Neuronal stem cell (in vitro differentiated cells): ENCODE measurements at places on chromosomes 12 and 14.
A peak's percentile ranks its signal among the peaks of the same experiment; 100 is the strongest.

DNA sequence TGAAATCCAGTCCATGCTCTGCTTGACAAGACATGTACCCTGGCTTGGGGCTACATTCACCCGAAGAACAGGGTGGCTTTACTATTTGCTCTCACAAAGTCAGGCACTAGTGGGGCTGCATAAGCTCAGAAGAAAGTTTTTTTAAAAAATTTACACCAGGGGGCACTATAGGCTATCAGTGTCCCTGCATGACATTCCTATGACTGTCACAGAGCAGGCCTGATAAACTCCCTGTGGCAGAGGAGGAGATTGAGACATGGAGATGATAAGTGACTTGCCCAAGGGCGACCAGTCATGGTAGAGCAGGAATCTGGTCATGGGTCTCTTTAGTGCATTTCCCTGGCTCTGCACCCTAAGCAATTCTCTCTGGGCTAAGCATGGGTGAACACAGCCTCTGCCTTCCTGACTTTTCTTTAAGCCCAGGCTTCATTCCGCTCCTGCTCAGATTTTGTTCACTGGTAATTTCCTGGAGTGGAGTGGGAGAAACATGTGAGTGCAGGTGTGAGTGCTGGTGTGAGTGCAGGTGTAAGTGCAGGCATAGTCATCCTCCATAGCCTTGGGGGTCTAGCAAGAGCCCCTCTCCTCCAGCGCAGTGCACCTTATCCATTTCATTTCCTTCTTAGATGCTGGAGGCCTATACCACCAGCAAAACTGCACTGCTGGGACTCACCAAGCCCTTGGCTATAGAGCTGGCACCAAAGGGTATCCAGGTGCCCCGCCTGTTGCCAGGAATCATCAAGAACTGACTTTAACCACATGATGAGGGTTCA is 91.6 kb downstream of the DHRS2 start:
- DNase-seq = no peak

GRCh38 chr12:30985814-30986452 is 59.4 kb downstream of the TSPAN11 start:
- peak; percentile 38 for DNase-seq

GRCh38 chr12:26196421-26196716 is 996 bp downstream of the SSPN start:
- DNase-seq = no peak

DNA sequence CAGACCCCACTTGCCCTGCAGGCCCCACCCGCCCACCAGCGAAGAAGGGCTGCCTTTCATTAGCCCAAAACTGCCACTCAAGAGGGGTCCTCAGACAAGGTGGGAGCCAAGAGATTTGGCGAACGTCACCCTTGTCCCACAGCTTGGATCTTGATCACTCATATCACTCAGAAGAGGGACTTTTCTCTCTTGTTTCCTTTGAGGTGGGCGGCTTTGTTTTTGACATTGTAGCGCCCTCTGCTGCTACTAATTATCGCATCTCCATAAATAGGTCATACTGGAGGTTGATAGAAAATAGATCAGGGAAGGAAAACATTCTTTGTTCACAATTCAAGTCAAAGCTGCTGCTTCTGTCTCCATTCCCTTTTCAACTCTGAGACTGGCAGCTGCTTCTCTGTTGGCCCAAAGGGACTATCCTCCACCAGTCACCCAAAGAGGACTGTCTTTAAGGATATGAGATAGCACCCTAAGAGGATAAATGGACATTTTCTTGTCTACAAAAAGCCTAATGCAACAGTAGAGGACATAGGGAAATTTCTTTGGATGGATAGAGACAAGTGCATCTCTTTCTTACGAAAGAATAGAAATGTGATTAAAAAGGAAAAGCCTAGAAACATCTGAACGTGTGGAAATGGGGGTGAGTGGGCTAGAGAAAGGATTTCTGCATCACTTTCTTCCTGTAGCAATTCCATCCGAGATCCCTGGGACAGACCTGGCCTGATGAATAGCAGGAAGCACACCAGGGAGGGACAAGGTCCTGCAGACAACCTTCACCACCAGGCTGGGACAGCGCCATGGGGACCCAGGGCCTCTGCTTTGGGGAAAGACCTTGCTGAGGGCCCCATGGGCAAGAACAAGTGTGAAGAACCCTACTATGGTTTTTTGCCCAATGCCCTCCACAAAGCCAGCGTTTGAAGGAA is 115.8 kb downstream of the DAD1 start:
- DNase-seq = peak; percentile 30

DNA sequence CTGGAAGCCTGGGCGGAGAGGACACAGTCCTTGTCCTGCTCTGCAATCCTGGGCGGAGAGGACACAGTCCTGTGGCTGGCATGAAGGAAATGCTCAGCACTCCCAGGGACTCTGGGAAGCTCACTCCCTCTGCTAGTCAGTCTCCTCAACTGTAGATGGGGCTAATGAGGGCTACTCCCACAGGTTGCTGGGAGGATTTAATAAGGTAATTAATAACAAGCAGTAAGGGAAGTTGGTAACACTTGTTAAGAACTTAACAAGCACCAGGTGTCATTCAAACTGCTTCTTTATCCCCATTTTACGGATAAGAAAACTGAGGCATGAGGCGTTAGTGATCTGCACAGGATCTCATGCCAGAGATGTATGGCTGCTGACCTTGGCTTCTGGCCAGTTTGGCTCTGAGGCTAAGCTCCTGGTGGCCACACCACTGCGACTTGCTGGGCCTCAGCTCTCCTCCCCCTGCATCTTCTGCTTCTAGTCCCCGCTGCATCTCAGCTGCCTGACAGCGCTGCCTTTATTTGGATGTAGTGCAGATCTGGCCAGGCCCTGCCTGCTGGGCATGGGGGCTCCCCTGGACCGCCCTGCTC is 54.1 kb upstream of the BEGAIN start:
- no peak for DNase-seq

DNA sequence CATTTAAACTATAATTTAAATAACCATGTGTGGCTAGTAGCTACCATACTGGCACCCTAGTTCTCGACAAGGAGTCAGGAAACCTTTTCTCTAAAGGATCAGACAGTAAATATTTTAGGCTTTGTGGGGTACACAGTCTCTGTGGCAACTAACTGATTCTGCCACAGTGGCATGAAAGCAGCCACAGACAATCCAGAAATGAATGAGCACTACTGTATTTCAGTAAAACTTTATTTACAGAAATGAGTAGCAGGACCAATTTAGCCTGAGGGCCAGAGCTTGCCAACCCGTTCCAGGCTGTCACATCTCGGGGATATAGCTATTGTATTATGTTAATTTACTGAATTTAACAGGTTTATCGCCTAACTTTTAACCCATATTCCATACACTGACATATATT is 278.7 kb downstream of the ITPR2 start:
- DNase-seq = no peak

DNA sequence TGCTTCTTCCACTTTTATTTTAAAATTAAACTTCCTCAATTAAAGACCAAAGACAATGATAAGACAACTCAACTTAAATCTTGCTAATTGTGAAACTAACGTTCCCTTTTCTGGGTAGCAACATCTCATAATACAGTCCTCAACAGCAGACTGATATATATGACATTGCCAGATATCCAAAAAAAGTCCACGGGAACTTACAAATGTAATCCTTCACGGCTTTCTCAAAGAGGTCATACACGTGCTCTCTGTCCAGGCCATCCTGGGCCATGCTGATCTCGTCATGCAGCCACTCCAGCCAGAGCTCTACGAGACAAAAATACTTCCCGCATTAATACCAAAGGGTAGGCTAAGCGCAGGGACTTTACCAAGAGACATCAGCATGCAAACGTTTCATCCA is 13.3 kb downstream of the SART3 start:
- DNase-seq = no peak

DNA sequence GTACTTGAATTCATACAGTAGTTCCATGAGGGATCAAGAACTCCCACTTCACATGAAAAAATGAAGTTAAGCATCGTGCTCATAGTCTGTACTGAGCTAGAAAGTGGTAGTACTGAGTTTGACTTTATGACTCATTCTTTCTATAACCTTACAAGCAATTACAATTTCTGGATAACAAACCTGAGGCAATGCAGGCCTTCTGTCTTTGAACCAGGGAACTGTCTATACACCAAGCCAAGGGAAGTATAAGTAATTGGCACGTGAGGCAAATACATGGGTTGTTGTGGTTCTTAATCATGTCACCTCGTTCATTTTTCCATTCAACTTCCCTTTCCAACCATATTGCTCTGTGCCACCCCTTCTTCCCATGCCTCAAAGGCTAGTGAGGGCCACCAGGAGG is 16.8 kb downstream of the GNS start:
- no peak for DNase-seq

DNA sequence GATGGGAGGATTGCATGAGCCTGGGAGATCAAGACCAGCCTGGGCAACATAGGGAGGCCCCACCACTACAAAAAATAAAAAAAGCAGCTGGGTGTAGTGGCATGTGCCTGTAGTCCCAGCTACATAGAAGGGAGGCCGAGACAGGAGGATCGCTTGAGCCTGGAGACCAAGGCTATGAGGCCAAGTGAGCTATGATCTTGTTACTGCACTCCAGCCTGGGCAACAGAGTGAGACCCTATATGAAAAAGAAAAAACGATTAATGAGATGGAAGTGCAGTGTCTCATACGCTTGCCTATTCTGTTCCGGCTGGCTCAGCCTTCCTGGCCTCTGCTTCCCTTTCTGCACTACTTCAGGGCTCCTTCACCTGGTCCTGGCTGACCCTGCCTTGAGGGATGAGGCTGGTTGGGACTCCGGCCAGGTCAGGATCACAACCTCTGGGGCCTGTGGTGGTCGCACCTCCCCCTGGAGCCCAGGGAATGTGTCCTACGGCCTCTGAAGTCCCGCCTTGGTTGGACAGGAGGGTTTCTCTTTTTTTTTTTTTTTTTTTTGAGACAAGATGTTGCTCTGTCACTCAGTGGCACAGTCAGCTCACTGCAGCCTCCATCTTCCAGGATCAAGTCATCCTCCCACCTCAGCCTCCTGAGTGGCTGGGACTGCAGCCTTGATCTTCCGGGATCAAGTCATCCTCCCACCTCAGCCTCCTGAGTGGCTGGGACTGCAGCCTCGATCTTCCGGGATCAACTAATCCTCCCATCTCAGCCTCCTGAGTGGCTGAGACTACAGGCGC is 10.7 kb downstream of the TEDC1 start:
- no peak for DNase-seq

- peak; percentile 71 for DNase-seq
Measured at GRCh38 chr12:575948-576614, 87.2 kb downstream of the NINJ2 start.

GRCh38 chr12:113155646-113156045 is 6.1 kb downstream of the CFAP73 start:
- DNase-seq = no peak

GRCh38 chr12:75996861-75997447 is 34.6 kb downstream of the PHLDA1 start:
- no peak for DNase-seq

- no peak for DNase-seq
Measured at GRCh38 chr12:28883406-28883997, 265.6 kb upstream of the FAR2 start.

GRCh38 chr12:24138041-24138440 is 188.6 kb upstream of the SOX5 start:
- no peak for DNase-seq

DNA sequence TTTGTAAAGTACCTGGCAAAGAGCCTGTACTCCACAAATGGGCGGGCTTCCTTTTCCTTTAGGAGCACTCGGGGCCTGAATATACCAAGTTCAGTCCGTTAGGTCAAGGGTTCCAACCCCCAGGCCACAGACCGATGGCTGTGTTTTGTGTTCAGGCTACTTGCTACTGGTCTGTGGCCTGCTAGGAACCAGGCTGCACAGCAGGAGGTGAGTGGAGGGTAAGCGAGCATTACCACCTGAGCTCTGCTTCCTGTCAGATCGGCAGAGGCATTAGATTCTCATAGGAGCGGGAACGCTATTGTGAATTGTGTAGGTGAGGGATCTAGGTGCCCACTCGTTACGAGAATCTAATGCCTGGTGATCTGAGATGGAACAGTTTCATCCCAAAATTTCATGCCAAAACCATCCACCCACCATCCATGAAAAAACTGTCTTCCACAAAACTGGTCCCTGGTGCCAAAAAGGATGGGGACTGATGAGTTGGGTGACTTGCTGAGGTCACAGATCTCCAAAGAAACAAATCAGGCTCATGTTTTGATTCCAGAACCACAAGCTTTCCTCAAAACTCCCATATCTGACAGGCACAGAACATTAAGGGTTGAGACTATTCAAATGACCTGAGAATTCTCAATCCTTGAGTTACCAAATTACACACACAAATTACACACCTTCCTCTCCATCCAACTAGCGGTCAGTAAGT is 4.2 kb downstream of the CSRP2 start:
- no peak for DNase-seq

- DNase-seq = no peak
Measured at GRCh38 chr12:54356951-54357356, 7.3 kb downstream of the GPR84 start.

DNA sequence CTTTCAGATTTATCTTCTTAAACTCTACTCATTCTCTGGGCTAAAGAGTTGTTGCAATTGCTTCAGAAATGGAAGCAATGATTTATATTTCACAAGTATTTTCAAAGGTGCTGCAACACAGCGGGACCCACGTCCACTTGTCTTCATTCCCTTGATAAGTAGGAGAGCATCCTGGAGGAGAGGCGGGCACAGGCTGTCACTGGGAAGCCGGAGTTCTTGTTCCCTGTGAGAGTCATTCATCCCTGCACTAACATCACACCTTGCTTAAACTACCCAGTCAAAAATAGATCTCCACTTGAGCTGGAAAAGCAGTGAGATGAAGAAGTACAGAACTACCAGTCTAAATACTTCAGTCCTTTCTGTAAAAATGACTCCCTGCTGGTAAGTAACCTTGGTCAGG is 160.5 kb upstream of the RASSF8 start:
- DNase-seq = no peak

GRCh38 chr14:58200480-58200841 is 512 bp downstream of the ACTR10 start:
- DNase-seq = no peak
